ENCODE measurements at places on chromosomes 7 and 10. TPM values are rescaled to one million over a fixed set of nuclear protein-coding genes. Genes with fewer than 3 reads are reported as not detected.
A peak's percentile ranks its signal among the peaks of the same experiment; 100 is the strongest.

The TIAL1 gene
- 31.8 TPM for total RNA-seq

DNA sequence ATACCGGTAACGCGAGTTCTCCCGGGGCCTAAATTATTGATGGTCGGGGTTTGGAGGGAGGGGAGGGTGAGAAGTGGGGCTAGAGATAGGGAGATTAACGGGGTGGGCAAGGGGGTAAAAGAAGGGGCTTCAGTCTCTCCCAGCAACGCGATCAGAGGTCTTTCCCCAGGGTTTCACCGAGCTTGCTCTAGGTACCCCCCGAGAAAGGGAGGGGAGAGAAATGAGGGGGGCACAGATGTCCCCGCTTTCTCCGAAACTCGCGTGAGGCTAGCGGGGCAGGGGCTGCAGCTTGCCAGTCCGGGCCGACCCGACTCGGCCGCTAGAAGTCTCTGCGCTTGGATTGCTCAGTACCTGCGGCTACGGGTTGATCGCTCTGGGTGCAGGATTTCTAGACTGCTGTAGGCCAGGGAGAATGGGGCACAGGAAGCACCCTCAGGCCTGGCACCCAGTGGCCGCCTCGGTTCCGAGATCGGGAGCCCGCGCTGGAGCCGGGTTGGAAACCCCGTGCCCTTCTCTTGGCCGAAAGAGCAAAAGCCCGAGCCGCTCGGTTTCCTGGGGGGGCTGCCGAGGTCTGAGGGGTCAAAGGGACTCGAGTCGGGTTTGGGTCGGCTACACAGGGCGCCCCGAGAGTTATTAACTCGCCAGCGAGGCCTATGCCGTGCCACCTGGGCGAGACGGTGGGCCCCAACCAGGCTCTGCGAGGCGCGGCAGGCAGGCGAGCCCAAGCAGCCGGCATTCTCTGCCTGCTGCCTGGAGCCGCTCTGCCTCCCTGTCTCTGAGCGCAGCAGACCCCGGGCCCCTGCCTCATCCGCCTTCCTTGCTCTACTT, 3.1 kb downstream of the PAX2 start:
- no peak for DNase-seq

GRCh38 chr10:29634764-29635625, at the start of gene SVIL:
SVIL (minus strand) TSS chr10:29634971; CDS start chr10:29555058, 79,913 bp downstream.
- peak; percentile 93 for DNase-seq

The C10orf53 gene
- total RNA-seq: not detected

DNA sequence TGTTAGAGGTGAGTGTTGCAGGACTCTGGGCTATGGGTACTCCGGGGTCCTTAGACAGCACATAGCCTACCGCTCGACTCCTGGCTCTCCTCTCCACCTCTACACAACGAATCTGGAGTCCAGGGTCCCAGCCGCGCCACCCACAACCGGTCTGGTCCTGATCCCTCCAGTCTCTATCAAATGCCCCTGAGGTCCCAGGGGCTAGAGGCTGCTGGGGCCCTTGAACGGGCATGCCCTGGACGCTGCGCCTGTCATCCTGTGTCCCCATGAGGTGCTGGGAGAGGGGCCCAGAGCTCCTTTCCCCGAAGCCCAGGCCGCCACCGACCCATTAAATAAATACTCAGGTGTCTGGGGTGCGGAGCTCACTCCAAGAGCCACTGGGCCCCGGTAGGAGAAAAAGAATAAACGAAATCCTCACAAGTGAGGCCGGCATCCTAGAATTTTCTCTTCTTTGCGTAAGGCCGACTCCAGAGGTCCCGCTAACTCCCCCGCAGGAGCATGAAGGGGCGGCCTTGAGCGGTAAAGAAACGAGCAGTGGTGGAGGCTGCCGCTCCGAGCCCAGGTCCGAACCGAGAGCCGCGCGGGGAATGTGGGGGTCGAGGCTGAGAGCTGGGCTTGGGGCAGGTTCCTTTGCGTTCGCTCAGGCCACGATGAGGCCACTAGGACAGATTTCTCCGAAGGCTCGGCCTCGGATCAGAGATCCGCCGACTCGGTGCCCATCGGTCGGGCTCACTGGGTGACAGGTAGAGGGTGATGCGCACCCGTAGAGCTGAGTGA, 166.7 kb downstream of the NRF1 start:
- no peak for DNase-seq

GRCh38 chr7:105808703-105809590, 67.5 kb downstream of the ATXN7L1 start:
- no peak for DNase-seq

DNA sequence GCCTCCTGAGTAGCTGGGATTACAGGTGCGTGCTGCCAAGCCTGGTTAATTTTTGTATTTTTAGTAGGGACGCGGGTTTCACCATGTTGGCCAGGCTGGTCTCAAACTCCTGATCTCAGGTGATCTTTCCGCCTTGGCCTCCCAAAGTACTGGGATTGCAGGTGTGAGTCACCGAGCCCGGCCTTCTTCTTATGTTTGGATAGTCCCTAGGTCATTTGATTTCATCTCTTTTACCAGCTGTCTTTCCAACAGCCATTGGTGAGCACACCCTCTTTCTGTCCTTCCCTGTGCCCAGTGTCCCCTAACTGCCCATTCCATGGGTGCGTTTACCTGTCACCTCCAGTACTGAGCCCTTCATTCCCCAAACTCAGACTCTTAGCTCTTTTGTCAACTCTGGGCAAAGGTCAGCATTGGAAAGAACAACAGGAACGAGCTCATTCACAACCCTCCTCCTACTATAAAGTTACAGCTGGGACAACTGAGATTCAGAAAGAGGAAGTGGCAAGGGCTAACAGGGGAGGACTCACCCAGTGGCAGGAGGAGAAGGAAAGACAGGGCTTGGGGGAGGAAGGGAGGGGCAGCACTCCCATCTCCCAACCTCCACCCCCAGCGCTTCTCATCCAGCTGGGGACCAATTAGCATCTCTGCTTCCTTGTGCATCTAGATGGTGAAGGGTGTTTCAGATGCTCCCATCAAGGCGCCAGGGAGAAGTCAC, 5.6 kb downstream of the SSC4D start:
- DNase-seq: no peak

GRCh38 chr10:132574783-132575319, 37.3 kb downstream of the INPP5A start:
- DNase-seq: no peak

DNA sequence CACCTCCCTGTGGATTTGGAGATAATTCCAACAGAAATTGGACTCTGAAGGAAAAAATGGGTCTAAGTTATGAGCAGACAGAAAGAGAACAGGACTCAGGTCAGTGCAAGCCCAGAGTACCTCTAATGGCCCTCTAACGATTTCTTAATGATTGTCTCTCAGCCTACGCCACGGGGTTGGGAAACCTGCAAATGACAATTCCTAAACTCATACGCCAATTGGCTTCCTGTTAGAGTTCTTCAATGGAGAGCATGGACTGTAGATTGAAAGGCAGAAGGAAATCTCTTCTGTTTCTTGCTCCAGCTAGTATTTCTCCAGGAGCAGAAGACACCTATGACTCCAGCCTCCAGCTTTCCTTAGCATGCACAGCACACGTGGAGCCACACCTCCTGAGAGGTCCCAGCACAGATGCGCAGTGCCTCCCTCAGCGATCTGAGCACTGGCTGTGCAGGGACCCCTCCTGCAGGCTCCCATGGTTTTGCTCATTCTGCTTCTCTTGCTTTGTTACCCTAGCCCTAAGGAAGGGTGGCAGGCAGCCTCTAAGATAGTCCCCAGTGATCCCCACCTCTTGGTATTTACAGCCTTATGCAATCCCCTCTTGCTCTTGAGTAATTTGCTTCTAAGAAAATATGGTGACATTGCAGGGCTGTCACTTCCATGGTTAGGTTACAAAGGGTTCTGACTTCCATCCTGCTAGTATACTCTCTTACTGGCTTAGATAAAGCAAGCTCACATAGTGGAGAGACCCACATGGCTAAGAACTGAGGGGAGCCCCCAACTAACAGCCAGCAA, 30.1 kb downstream of the DENND11 start:
- DNase-seq: no peak

The MINDY4 gene
- 18.8 TPM for total RNA-seq

DNA sequence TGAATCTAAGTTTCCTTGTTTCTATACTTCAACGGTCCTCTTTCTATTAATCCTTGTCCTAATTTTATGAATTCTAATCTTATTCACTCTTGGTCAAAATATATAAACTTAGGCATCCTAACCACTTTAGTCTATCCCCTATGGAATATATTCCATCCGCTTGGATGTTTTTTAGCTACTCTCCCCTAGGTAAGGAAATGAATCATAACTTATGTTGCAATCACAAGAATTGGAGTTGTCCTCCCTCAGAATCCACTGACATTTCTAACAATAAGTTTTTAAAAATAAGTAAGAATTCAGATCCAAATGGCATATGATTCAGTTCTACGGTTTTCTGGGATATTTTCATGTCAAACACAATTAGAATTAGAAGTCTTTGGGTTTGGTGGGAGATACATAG, 1081.6 kb downstream of the SORCS1 start:
- DNase-seq: no peak

The TMEM213 gene
- total RNA-seq: not detected

The GLI3 gene
- total RNA-seq: 16.7 TPM

GRCh38 chr10:65907199-65907712, 1018.6 kb upstream of the LRRTM3 start:
- no peak for DNase-seq

DNA sequence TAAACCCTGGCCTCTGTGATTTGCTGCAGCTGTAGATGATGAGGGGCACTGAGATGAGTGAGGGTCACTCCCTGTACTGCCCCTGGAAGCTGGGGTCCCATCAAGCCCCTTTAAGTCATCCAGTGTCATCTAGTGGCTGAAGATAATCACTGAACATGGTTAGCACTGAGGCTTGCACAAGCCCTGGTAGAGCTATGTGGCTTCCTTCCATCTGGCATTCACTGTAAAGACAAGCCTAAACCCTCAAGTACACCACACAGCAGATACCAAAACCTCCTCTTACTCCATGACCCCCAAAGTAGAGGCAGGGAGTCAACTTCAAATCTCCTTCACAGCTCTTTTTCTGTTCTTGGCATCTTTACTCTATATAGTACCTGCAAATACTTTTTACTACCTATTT, 72.7 kb upstream of the MRLN start:
- DNase-seq: no peak

The PDE6C gene
- not detected for total RNA-seq

DNA sequence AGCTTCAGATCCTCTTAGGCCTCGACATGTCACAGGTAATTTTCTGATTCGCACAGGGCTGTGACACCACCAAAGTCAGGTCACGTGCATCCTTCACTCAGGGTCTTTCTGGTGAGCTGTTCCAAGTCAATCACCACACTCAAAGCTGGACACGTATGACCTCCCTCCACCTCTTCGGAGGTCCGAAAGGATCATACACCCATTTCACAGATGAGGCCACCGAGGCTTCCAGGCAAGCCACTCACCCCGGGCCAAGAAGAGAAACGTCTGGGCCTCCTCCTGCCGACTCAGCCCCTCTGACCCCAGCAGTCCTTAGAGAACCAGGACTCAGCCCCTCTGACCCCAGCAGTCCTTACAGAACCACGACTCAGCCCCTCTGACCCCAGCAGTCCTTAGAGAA, 74.6 kb downstream of the FOXL3 start:
- no peak for DNase-seq

The HMX2 gene
- total RNA-seq: not detected

The HOXA3 gene
- 33.4 TPM for total RNA-seq

The COL28A1 gene
- total RNA-seq: 2.4 TPM

DNA sequence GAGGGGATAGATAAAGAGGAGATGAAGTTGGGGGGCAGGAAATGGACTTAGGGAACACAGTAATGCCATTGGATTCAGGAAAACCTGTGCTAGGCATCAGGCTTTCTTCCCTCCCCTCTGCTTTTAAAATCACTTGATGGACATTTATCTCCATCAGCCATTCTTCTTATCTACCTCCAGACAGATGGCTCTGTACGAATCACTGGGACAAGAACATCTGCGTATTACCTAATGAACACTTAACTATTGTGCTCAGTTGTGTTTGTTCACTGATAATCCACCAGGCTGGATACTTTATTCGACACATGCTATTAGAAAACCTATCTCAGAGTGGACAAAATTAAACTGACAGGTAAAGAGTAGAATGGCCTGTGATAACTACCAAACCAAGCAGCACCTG, 40.0 kb downstream of the TNKS2 start:
- DNase-seq: no peak

DNA sequence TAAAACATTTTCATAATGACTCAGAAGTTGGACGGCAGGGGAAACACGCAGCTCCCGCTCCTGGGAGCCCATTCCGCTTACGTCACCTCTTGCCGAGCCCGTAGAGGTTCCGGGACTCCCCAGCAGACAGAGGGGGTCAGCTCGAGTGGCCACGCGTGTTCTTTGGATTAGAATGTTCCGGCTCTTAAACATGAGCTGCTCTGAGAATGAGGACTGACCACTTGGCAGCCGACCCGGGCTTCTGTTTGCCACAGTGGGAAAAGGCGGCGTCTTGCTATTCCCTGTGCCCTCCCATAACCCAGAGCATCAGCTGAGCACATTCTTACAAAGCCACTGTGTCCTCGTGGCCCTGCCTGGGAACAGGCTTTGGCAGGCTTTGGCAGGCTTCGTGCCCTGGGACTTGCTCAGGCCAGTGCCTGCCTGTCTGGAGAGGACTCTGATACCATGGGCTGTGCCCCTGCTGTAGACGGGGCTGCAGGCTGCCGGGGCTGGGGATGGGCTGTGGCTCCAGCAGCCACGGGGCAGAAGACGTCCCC, 40.1 kb downstream of the PFKP start:
- peak; percentile 75 for DNase-seq

DNA sequence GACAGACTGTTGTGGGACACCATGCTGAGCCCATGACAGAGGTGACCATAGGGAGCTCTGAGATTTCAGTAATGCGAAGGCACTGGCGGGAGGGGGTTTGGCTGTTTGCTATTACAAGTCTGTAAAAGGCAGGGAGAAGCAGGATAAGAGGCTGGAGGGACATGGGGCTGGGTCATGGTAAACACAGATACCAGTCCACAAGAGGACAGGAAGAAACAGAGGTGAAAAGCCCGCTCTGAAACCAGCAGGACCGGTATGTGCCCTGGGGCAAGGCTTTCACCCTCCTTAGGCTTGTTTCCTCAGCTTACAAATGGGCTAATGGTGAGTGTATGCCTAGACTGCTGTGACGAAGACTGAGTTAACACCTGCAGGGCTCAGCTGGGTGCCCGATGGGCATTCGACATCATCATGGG, 34.1 kb downstream of the ANXA11 start:
- no peak for DNase-seq

The KCP gene
- total RNA-seq: not detected
